Liver (tissue), 10 donors: ENCODE measurements at places on chromosomes 4 and X. TPM values are rescaled to one million over a fixed set of nuclear protein-coding genes. Genes with fewer than 3 reads are reported as not detected.

DNA sequence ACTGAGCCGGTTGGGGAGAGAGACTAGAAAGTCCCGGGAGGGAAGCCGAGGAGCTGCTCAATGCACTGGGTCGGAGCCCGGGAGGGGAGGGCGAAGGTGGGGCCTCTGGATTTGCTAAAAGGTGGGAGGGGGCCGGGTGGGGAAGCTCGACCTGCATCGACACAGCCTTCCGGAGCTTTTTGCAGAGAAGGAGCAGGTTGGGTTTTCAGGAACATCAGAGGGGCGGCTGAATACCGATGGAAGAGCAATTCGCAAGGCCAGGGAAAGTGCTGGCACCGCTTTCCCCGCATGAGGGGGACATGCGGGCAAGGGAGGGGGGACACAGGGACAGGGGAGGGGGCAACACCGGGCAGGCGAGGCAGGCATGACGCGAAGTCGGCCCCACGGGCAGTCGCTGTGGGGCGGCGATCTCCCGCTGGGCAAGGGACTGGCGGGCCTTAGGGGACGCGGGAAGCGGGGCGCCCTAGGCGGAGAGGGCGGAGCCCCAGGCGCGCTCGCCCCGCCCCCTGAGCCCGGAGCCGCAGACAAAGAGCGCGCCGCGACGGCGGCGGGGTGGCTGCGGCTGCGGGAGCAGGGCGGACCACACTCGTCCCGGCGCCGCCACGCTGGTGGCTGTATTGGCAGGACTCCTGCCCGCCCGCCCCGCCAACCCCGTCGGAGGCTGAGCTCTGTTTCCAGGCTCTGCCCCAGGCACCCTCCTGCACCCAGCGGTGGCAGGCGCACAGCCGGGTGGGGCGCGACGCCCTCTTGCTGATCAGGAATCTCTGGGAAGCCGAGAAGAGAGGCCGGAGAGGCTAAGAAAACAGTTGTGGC lies 11.6 kb downstream of the PDZD4 start:
- H3K4me3 ChIP-seq: peak overlapping the region; percentile 29
- peak; percentile 39 for DNase-seq
- H3K27me3 ChIP-seq: peaks cover 4% of the 10 kb centered on the region

DNA sequence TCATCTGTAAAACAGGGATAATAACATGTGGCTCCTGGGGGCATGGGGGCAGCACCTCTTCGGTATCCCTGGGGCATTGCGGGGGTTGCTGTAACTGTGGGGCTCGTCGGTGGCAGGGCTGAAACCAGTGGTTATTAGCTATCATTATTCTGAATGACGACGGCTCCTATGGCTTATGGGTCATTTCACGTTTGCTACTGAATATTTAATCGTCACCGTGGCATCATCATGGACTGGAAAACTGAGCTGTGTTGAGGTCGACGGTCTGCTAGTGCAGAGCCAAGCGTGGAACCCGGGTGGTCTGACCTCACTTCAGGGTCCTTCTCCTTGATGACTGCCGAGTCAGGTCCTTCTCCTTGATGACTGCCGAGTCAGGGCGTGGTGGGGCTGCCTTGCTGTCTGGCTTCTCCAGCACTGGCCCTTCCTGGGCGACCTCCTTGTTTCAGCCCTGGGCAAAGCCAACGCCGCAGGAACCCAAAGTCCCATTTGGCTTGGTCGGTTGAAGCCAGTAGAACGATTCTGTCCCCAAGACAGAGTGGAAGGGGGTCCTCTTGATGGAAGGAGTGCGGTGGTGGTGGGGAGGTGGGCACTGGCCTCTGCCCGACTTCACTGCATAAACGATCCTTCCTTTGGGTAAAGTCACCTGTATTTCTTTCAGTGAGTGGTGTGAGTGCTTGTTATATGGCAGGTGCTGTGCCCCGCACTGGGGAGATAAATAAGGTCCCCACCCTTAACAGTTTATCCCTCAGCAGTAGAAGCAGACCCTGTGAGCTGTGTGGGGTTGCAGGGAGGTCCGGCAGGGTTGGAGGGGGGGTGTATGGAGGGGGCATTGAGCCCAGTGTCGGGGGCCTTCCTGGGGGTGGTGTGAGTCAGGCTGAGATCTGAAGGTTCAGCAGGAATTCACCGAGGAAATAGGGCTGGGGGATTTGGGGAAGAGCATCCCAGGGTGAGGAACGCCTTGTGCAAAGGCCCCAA lies 40.8 kb downstream of the PSAPL1 start:
- H3K27me3 ChIP-seq: no peaks in the 10 kb centered on the region
- no peak overlapping the region for H3K4me3 ChIP-seq
- H3K36me3 ChIP-seq: no peaks in the 10 kb centered on the region
- no peaks in the 10 kb centered on the region for H3K4me1 ChIP-seq

- no peaks in the 10 kb centered on the region for H3K36me3 ChIP-seq
- peak; percentile 71 for DNase-seq
- peaks cover 21% of the 10 kb centered on the region for H3K4me1 ChIP-seq
Observed at GRCh38 chr4:76585897-76586360, 150.9 kb downstream of the SHROOM3 start.

DNA sequence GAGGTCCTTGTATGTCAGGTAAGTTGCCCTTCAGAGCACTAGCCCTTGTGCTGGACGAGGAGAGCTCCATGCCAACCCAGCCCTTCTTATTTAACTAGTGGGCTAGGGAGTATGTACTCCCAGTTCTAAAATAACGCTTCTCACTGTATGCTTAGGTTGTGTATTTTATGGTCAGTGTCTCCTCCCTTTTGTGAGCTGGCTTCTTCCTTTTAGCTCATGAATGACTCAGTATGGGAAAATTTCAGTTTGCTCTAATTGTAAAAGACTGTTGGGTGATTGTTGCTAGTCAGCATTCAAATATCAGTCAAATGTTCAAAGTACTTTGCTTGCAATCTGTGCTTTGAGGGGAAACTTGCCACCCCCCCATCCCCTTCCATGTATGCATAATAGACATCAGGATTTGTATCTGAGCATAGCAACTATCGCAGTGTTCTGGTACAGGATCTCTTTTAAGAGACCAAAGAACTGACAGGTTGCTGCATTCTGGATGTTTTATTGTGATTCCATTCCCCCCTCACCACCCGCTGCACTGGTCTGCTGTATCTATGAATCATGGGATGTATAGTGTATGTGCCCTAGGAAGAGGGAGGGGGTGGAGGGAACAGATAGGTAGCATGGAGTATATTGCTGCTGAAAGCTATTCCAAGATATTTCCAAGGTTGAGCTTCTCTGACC lies 34.7 kb downstream of the DLG3 start:
- H3K27ac ChIP-seq: peak overlapping the region; percentile 3
- no peak overlapping the region for H3K4me3 ChIP-seq
- no peaks in the 10 kb centered on the region for H3K36me3 ChIP-seq
- H3K27me3 ChIP-seq: no peaks in the 10 kb centered on the region
- no peaks in the 10 kb centered on the region for H3K4me1 ChIP-seq
- DNase-seq: no peak

DNA sequence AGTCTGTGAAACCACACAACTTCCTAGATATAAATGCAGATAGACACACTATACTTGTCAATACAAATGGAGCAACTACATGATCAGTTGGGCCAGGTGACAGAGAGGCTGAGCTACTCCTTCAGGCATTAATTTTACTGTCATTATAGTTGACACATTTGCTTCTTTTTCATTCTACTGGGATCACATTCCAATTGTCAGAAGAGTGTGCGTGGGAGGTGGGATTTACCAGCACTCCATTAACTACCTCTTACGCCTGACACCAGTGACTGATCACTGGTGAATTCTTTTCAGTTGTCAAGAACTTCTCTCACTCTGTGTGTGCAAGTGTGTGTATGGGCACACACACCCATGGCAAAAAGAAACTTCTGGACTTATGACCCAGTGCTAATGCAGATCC lies 94.2 kb upstream of the DIAPH2 start:
- H3K27me3 ChIP-seq: no peaks in the 10 kb centered on the region
- H3K36me3 ChIP-seq: no peaks in the 10 kb centered on the region
- DNase-seq: no peak
- H3K27ac ChIP-seq: no peak overlapping the region

- no peak for DNase-seq
- H3K4me1 ChIP-seq: no peaks in the 10 kb centered on the region
- H3K27ac ChIP-seq: no peak overlapping the region
- H3K27me3 ChIP-seq: no peaks in the 10 kb centered on the region
- H3K36me3 ChIP-seq: no peaks in the 10 kb centered on the region
Observed at GRCh38 chr4:55386073-55386472, 9.7 kb upstream of the TMEM165 start.

- H3K27me3 ChIP-seq: no peaks in the 10 kb centered on the region
- H3K36me3 ChIP-seq: no peaks in the 10 kb centered on the region
- no peak overlapping the region for H3K4me3 ChIP-seq
- no peak for DNase-seq
- no peaks in the 10 kb centered on the region for H3K4me1 ChIP-seq
- no peak overlapping the region for H3K27ac ChIP-seq
Observed at GRCh38 chr4:101221294-101221693, 126.0 kb downstream of the PPP3CA start.

DNA sequence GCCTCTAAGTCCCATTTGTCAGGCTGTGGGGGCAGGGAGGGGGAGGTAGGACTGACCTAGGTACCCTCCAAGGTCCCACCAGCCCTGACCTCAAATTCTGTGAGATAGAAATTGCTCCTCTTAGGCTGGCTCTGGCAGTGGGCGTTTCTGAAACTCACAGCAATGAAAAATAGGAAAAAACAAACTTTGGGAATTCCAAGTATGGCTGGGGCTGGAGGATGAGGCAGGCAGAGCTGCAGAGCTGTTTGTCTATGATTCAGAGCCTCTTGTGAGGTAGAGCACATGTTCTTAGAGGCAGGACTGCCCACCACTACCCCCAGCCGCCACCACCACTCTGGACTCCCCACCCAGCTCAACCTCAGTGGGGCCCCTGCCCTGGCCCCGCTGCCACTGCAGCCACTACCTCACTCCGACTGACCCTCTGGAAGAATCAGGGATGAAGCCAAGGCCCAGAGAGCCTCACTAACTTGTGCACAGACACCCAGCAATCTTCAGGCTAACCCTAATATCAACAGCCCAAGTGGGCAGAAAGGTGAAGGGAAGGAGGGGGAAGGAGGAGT lies 98.2 kb downstream of the PJA1 start:
- H3K27ac ChIP-seq: no peak overlapping the region
- H3K36me3 ChIP-seq: no peaks in the 10 kb centered on the region
- no peak overlapping the region for H3K4me3 ChIP-seq
- H3K4me1 ChIP-seq: no peaks in the 10 kb centered on the region
- no peak for DNase-seq

GRCh38 chr4:26116057-26116456 lies 202.0 kb downstream of the SMIM20 start:
- no peak overlapping the region for H3K4me3 ChIP-seq
- H3K27me3 ChIP-seq: no peaks in the 10 kb centered on the region
- H3K4me1 ChIP-seq: no peaks in the 10 kb centered on the region
- H3K27ac ChIP-seq: no peak overlapping the region
- DNase-seq: no peak

- peaks cover 19% of the 10 kb centered on the region for H3K4me1 ChIP-seq
- no peak overlapping the region for H3K4me3 ChIP-seq
- no peak overlapping the region for H3K27ac ChIP-seq
- no peaks in the 10 kb centered on the region for H3K27me3 ChIP-seq
Observed at GRCh38 chr4:48258845-48259397, 10.7 kb downstream of the TEC start.

DNA sequence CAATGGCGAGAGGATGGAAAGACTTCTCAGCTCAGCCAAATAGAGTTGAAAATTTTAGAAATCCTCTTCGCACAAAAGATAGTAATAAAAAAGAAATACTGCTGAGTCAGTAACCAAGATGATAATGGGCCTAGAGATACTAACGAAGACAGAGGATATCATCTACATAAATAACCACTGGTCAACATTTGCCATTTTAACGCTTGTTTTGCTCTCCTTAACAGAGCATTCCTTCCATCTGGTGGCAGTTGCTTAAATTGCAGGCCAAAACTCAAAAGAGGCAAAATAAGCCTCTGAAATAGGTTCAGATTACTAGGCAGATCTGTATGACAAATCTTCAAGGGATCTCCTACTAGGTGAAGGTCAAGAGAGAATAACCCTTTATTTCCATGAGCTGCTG lies 51.7 kb upstream of the MCF2 start:
- H3K4me3 ChIP-seq: no peak overlapping the region
- no peaks in the 10 kb centered on the region for H3K4me1 ChIP-seq
- no peaks in the 10 kb centered on the region for H3K27me3 ChIP-seq
- peaks cover 9% of the 10 kb centered on the region for H3K36me3 ChIP-seq
- DNase-seq: no peak

GRCh38 chrX:68433155-68433980 lies at the start of gene OPHN1:
Gene OPHN1 (minus strand): TSS chrX:68433495. CDS start chrX:68433020, 475 bp downstream.
- H3K4me3 ChIP-seq: peak within 1 kb of the TSS; percentile 50
- peak; percentile 41 for DNase-seq
- no peaks in the 10 kb centered on the region for H3K27me3 ChIP-seq
- no peaks in the 10 kb centered on the region for H3K4me1 ChIP-seq

DNA sequence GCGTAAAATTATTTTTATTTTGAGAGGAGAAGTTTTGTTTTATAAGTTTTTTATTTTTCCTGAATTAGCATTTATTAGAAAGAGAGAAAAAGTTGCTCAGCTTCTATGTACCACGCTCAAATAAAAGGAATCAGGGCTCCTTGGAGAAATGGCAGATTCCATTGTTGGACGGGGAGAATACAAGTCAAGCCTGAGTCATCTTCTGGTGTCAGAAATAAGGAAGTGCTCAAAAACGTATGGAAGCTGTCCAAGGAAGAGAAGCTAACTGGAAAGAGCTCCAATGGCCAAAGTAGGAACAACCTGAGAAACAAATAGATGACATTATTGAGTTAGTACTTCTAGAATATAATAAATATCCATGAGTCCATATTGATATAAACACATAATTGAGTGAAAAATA lies 89.3 kb upstream of the NEIL3 start:
- H3K4me3 ChIP-seq: no peak overlapping the region
- DNase-seq: no peak
- H3K27me3 ChIP-seq: no peaks in the 10 kb centered on the region
- H3K4me1 ChIP-seq: no peaks in the 10 kb centered on the region
- no peak overlapping the region for H3K27ac ChIP-seq

- no peak for DNase-seq
- H3K4me3 ChIP-seq: no peak overlapping the region
- peaks cover 4% of the 10 kb centered on the region for H3K4me1 ChIP-seq
- H3K27ac ChIP-seq: no peak overlapping the region
- H3K36me3 ChIP-seq: no peaks in the 10 kb centered on the region
Observed at GRCh38 chr4:141339391-141339790, 118.7 kb downstream of the ZNF330 start.

SPIN2A gene
- total RNA-seq: 0.33 TPM

TCEANC gene
- total RNA-seq: 7.7 TPM

FAM184B gene
- not detected for total RNA-seq

TMPRSS11D gene
- total RNA-seq: not detected

ASB11 gene
- total RNA-seq: not detected

ADGRL3 gene
- total RNA-seq: 1.4 TPM

USP26 gene
- total RNA-seq: not detected

STPG2 gene
- 0.67 TPM for total RNA-seq
